Muscle of arm (tissue), 14 donors: ENCODE measurements at places on chromosomes 5 and 9.

DNA sequence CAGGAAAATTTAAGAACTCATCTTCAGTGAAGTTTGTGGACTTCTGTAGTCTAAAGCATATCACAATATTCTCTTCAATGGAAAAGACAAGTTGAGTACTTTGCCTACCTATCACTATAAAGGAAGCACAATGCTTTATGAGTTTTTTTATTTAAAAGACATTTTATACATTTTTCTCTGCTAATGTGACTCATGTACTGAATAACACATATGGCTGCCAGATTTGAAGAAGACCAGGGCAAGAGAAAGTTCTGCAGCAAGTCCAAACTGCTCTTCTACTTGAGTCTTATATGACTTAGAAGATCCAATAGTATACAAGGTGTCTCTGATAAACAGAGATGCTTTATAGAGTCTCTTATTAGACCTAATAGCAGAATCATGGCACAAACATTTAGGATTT is 978.4 kb downstream of the TLE4 start:
- DNase-seq: no peak

- DNase-seq: no peak
Measured at GRCh38 chr5:33329891-33330290, 110.9 kb upstream of the TARS1 start.

DNA sequence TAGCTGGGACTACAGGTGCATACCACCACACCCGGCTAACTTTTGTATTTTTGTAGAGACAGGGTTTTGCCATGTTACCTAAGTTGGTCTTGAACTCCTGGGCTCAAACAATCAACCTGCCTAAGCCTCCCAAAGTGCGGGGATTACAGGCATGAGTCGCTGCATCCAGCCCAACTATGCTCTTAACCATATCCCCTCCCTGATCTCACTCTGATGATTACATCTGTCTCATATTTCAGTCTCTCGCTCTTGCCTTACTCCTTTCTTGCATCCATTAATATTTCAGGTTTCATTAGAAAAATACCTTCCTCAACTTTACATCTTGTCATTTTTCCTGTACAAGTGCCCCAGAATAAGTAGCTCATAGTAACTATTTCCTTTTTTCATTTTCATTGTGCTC is 61.0 kb upstream of the BASP1 start:
- DNase-seq: no peak

GRCh38 chr5:13731121-13731628 is 213.3 kb downstream of the DNAH5 start:
- peak; percentile 21 for DNase-seq

DNA sequence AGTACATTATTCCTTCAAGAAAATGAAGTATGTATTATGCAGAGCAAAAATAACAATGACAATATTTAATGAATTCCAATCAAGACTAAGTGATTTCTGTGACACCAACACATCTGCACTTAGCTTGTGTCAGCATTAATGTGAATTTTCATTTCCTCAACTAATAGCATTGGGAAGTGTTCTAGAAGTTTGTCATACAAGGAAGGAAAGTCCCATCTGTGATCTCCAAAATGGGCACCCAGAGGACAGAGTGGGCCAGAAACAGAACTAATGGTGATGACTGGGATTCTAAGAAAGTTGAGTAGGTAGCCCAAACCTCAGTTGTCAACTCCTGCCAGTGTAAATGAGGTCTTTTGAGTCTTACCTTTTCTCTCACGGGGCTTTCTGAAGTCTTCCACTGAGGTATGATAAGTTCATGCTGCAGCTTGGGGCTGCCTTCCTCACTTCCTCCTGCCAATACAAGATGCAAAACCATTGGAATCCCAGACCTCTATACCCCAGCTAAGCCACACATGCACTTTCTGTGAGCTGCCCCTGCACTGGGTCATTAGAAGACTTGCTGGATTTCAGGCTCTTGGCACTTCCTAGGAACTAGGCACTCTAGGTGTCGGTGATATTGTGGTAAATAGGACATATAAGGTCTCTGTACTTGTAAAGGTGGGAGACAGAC is 4.9 kb downstream of the ADAM19 start:
- no peak for DNase-seq

DNA sequence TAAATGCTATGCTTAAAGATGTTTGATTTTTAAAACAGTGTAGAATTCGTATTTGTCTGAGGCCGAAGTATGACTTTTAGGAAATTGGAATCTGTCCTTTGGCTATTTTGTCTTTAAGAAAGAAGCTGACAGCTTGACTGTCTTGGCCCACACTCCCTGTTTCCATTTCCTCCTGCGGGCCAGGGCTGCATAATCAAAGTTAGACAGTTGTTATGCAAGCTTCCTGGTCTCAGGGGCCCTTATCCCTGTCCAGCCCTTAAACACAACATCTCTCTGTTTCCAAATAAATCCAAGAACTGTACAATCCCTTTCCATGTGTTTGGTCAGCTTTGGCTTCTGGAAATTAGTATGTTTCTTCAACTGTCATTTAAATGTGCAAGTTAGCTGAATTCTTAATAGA is 54.6 kb upstream of the ECM2 start:
- peak; percentile 95 for DNase-seq

DNA sequence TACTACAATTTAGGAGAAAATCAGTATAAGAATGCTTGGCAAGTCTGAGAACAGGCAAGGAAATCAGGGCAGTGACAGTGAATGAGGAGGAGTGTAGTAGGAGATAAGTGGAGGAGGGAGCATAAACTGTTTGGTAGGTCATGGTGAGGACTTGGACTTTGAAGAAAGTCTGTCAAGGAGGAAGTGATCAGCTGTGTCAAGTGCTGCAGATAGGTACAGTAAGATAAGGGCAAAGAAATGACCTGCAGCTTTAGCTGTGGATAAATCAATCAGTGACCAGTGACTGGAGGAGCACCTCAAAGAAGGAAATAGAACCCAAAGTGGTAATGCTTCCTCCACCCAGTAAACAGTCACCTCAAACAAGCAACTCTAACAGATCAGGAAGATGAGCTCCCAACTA is 106.3 kb downstream of the RAPGEF6 start:
- no peak for DNase-seq

- DNase-seq: no peak
Measured at GRCh38 chr9:38700695-38701094, 19.2 kb downstream of the FAM240B start.

- DNase-seq: no peak
Measured at GRCh38 chr5:124824637-124825158, 78.3 kb upstream of the ZNF608 start.

- DNase-seq: peak; percentile 49
Measured at GRCh38 chr9:130680836-130681768, 12.5 kb upstream of the EXOSC2 start.

DNA sequence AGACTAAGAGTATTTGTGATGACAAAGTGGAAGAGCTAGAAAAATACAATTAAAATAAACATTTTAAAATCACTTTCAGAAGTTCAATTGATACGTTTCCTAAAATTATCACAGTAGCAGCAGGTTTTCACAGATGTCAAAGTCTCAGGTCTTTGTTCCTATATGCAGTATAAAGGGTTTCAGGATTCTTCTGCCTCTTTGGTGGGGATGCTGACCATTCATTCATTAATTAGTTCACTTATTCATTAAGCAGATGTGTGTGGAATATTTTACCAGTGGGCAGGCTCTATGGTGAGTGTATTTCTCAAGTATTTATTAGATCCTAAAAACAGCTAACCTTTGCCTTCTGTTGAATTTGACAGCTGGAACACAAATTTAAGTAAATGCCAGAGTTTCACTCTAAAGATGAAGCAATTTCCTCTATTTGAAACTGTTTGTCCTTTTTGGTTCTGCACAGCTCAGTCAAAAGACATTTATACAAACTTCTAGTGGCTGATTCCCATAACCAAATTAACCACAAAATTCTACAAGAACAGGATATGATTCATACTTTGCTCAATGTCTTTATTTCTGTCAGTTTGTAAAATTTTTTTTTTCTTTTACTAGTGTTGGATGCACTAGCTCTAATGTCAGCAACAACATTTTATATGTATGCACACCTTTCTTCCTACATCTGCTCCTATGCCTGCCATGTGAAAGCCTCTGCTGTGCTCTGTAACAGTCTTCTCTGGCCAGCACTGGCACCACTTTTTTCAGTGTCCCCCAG is 75.9 kb upstream of the PRR16 start:
- no peak for DNase-seq

DNA sequence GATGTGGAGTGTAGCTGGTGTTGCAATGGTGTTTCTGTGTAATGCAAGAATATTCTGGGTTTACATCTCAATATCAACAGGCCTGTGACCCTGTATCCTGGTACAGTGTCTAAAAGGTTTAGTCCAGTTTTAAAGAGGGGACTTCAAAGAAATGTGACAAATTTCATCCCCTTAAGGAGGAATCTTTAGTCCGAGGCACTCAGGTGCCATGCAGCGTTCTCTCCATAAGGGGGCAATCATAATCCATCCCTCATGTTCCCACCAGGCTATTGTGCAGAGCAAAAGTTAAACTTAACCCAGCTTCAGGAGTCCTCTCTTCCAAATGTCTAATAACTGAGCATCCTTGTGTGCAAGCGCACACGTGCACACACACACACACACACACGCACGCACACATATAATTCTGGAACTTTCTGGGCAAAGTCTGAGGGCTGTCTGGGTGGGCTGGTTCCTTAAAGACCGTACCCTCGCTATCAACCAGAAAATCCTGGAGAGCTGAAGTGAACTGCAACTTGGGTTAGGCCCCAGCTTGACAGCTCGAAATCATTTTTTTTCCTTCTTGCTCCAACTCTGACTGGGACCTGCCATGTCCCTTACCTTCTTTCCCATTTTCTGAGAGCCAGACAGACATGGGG is 46.0 kb downstream of the CRB2 start:
- DNase-seq: peak; percentile 55

GRCh38 chr5:79947567-79947966 is 43.5 kb downstream of the MTX3 start:
- DNase-seq: no peak

DNA sequence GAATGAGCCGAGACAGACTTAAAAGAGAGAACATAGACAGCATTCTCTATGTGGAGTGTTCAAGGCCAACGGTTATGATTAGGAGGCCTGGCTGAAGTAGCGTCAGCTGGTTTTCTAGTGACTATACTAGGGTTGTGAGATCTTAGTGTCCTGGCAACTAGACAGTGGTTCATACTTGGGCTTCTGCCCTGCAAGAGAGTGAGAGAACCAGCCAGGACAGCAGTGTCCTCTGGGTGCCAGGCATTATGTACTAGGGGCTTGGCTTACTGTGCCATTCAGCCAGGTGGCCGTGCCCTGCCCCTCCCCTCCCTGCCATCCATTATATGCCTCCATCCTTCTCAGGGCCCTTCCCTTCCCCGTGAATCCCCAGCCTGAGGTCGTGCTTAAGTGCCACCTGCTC is 56.8 kb downstream of the TRIO start:
- no peak for DNase-seq

- DNase-seq: no peak
Measured at GRCh38 chr9:136585531-136586120, 39.8 kb upstream of the NOTCH1 start.

DNA sequence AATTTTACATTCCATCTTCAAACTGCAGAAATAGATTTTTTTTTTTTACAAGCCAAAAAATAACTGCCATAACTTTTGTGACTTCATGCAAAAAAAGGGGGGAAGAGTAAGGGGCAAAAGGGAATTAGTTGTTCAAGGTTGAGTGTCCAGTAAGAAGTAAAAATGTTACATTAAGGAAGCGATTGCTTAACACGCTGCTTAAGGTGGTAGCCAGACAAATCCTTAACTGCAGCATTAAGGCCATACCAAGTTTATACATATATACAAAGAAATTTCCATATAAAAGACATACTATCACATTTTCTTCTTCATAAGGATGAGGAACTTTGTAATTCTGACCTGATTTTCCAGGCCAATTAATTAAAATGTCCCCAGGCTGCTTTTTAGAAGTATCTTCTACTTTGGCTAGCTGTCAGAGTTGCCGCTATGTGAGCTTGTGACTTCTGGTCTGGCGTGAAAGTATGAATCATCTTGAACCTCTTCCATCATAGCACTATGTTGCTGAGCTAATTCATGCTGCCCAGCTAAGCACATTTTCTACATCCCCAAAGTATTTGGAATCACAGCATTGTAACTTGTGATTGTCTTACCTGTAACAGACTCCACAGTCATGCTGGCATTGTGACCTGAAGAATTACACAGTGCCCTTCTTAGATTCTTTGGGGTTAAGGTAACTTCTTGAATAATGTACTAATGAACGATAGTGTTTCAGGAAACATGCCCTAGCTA is 40.0 kb downstream of the G3BP1 start:
- DNase-seq: no peak

DNA sequence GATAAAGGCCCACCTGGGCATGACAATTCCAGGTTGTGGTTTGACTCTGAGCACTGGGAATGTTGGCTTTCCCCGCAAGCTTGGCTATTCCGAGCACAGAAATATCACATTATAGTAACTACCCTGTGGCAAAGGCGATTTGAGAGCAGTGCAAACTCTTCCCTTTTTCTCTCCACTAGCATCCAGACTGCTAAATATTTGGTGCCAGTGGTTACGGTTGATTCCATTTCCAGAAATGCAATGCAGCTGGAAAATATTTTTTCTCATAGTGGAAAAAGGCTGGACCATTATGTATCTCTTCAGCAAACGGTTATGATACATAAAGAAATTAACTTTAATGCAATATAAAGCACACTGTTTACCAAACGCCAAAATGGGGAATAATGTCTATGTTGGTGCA is 158.0 kb downstream of the ENC1 start:
- DNase-seq: peak; percentile 43

DNA sequence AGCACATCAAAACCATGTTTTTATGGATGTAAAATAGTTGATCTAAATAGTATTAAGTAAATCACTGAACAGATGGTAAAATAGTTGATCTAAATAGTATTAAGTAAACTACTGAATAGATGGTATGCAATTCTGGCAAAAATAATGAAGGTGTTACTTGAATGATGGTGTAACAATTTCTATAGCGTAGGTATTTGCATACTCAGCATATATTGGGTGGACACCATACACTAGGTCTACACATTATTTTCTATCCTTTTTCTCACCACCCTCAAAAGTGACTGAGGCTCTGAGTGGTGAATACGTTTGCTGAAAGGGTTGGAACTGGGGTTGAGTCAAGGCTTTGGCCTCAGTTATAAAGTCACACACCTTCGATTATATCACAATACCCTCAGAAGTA is 81.3 kb downstream of the ATP10B start:
- no peak for DNase-seq

DNA sequence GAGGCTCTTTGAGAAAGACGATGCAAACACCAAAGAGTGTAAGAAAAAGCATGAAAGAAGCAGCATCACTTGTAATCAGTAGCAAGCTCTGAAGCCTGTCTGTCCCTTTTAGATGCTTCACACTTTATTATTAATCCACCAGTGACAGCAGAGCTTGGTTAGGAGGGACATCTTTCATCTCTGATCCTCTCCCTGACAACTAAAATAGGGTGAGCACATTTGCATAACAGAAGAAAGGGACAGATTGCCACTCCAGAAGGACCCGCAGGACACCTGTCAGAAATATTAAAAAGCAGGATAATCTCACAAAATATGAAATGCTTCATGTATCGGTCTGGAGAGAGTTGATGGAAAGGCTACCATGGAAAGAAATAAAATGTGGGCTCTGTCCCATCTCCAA is 71.4 kb upstream of the MAP1B start:
- no peak for DNase-seq

GRCh38 chr5:169577951-169578350 is 5.6 kb upstream of the SPDL1 start:
- no peak for DNase-seq
